ENCODE measurements at places on chromosomes 13 and 19.

GRCh38 chr19:14094854-14095253, 4.3 kb upstream of the SAMD1 start:
- no peak for DNase-seq

DNA sequence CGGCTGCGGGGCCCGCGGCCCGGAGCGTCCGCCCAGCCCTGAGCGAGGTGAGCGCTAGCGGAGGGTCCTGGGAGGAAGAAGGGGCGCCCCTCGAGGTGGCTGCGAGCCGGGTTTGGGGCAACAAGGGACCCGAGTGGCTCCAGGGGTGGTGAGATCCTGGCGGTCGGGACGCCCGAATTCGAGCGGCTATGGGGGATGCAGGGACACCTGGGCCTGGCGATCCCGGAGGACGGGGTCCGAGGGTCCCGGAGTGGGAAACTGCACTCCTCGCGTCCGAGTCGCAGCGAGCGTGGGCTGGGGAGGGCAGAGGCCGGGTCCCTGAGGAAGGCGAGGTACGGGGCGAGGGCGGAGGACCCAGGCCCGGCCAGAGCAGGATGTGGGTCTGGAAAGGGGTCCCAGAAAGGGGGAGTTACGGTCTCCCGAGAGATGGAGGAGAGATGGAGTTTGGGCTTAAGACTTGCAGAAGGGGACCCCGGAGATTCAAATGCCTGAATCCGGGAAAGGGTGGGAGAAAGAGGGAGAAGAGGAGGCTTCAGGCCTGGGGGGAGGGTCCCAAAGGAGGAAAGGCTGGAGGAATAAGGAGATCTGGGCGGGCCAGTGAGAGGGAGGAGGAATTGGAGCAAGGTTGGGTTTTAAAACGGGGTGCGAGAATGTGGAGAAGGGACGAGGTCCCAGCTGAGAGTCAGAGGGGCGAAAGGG, 542 bp downstream of the CACNG7 start:
- no peak for DNase-seq

- no peak for DNase-seq
These were observed 366.2 kb downstream of the DNAJC15 start for GRCh38 chr13:43389573-43389972.

GRCh38 chr13:76398425-76398824, 487.8 kb downstream of the KCTD12 start:
- DNase-seq, result no peak

DNA sequence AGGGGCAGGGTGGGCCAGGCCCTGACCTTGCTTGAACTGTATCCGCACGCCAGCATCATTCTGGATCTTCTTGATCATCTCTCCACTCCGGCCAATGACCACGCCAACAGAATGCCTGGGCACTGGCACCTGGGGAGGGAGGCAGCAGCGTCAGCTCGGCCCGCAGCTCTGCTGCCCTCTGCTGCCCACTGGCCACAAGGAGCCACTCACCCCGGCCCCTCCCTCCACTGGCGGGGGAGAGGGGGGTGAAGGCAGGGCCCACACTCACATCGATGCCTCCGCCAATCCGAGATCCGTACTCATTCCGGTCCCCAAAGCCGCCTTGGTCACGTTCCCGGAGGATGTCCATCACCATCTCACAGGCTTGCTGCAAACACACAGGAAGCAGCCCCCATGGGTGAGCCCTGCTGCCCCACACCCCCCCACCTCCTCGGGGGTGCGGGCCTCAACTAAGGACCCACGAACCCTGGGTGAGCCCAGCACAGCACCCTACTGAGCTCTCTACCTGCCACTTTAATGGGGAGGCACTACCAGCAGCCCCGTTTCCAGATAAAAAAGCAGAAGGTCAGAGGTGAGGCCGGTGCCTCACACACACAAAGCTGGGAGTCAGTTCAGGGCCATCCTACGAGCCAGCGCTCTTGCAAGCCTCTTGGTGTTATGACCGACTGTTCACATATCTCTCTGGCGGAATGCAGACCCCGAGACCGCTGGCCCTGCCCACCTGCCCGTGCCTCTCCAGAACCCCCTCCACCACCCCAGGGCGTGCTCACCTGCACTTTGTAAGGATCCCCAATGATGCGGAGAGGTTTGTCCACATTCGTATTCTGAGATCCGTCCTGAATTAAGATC, 6.7 kb downstream of the KHSRP start:
- DNase-seq, result no peak

- DNase-seq, result peak; percentile 77
These were observed 20.6 kb upstream of the USP29 start for GRCh38 chr19:57099199-57099661.

- no peak for DNase-seq
These were observed 4.9 kb upstream of the OR7A17 start for GRCh38 chr19:14890643-14891379.

- DNase-seq, result no peak
These were observed 487.2 kb upstream of the GPC6 start for GRCh38 chr13:92739306-92739818.

GRCh38 chr13:113489549-113490495, 689 bp downstream of the DCUN1D2 start:
- DNase-seq, result peak; percentile 35

Data from A673 (cell line).